ENCODE measurements at places on chromosomes 7 and 10. TPM values are rescaled to one million over a fixed set of nuclear protein-coding genes. Genes with fewer than 3 reads are reported as not detected.

DNA sequence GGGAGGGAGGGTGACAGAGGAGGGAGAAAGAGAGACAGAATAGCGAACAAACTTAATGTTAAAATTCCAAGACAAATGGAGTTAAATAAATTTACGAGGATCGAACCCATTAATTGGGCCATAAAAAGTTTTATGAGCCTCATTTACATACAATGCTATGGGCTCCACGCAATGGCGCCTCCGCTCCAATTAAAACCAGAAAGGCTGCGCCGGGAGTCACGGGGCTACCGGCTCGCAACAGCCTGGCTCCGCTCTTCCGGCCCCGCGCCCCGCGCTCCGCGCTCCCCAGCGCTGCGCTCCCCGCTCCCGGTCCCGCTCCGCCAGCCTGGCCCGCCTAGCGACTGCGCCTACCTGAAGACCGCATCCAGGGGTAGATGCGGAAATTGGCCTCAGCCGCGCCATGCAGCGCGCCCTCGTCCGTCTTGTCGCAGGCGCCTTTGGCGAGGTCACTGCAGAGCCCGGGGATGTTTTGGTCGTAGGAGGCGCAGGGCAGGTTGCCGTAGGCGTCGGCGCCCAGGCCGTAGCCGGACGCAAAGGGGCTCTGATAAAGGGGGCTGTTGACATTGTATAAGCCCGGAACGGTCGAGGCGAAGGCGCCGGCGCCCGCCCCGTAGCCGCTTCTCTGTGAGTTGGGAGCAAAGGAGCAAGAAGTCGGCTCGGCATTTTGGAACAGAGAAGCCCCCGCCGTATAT lies 513 bp downstream of the HOXA7 start:
- no peak for ATAC-seq
- H3K36me3 ChIP-seq = peaks cover 16% of the 10 kb centered on the region
- H3K4me3 ChIP-seq = peak overlapping the region; percentile 72
- H3K4me1 ChIP-seq = peaks cover 22% of the 10 kb centered on the region
- H3K27ac ChIP-seq = no peak overlapping the region
- peaks cover 68% of the 10 kb centered on the region for H3K27me3 ChIP-seq

- peaks cover 25% of the 10 kb centered on the region for H3K27me3 ChIP-seq
- H3K36me3 ChIP-seq = no peaks in the 10 kb centered on the region
- H3K4me3 ChIP-seq = no peak overlapping the region
Measured at GRCh38 chr10:124384591-124385190, 34.0 kb downstream of the OAT start.

GRCh38 chr10:22372917-22373316 lies 27.6 kb downstream of the SPAG6 start:
- H3K27ac ChIP-seq = no peak overlapping the region
- no peak overlapping the region for H3K4me3 ChIP-seq
- H3K36me3 ChIP-seq = no peaks in the 10 kb centered on the region
- no peak for ATAC-seq
- H3K4me1 ChIP-seq = peaks cover under 1% of the 10 kb centered on the region
- peaks cover 3% of the 10 kb centered on the region for H3K27me3 ChIP-seq

DNA sequence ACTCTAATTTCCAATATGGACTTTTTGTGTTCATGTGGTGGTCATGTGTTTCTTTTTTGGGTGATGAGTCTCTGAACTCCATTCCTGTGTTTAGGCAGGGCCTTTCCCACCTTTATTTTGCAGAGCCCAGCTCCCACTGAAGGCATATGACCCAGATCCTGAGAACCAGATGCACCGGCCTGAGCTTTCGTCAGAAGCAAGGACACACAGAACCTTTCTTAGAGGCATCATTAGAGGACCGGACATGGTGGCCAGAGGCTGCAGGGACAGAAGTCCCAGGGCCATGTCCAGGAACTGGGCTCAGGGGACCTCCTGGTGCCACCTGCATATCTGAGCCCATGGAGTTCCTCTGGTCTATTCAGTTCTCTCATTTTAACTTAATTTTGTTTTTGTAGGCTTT lies 200.9 kb upstream of the ZNF32 start:
- no peak overlapping the region for H3K27ac ChIP-seq
- no peak for ATAC-seq
- H3K27me3 ChIP-seq = peaks cover 4% of the 10 kb centered on the region
- no peak overlapping the region for H3K4me3 ChIP-seq
- peaks cover 19% of the 10 kb centered on the region for H3K4me1 ChIP-seq
- no peaks in the 10 kb centered on the region for H3K36me3 ChIP-seq

- H3K4me3 ChIP-seq = no peak overlapping the region
- H3K27ac ChIP-seq = no peak overlapping the region
- no peak for ATAC-seq
Measured at GRCh38 chr7:140509789-140510188, 30.5 kb upstream of the MKRN1 start.

GRCh38 chr7:44767912-44768627 lies 19.4 kb downstream of the ZMIZ2 start:
- peaks cover 65% of the 10 kb centered on the region for H3K36me3 ChIP-seq
- H3K27ac ChIP-seq = peak overlapping the region; percentile 81
- H3K4me1 ChIP-seq = peaks cover 15% of the 10 kb centered on the region
- peak; percentile 34 for ATAC-seq

DNA sequence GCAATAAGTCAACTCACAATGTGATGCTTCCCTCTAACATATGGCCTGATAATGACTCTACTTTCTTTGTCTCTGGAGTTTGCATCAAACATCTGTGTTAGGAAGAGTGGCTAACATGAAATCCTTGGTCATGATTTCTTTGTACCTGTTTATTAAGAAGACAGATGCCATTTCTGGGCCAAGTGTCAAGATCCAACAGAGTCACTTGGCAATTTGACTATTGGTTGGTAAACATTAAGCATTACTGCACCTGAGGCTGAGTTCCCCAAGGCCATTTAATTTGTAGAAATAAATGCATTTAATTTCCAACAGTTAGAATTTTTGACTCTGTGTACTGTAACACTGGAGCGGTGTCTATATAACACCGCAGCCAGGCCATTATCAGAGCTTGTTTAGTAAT lies 403.7 kb downstream of the GALNT17 start:
- no peak overlapping the region for H3K4me3 ChIP-seq
- no peaks in the 10 kb centered on the region for H3K4me1 ChIP-seq
- H3K36me3 ChIP-seq = no peaks in the 10 kb centered on the region

DNA sequence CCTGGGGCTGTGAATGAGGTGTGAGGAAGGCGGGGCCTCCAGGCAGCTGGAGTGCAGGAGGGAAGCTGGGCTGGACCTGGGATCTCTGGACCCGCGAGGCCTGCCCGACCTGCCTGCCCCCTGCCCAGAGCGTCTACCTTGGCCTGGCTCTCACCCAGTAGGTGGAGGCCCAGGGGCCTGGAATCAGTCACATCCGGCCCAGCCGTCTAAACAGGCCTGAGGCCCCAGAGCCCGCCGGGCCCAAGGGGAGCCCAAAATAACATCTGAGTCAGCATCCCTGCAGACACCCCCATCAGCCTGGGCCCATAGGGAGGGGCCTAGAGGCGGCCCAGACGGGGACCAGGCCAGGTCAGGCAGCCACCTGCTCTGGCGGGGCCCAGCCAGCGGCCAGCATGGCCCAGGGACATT lies 15.1 kb upstream of the ELN start:
- H3K36me3 ChIP-seq = no peaks in the 10 kb centered on the region
- no peaks in the 10 kb centered on the region for H3K4me1 ChIP-seq
- no peak overlapping the region for H3K4me3 ChIP-seq
- ATAC-seq = no peak

GRCh38 chr7:2821161-2821841 lies 22.8 kb downstream of the GNA12 start:
- ATAC-seq = peak; percentile 73
- H3K27ac ChIP-seq = peak overlapping the region; percentile 7
- peak overlapping the region; percentile 14 for H3K4me3 ChIP-seq
- H3K27me3 ChIP-seq = no peaks in the 10 kb centered on the region
- H3K36me3 ChIP-seq = peaks cover 5% of the 10 kb centered on the region

DNA sequence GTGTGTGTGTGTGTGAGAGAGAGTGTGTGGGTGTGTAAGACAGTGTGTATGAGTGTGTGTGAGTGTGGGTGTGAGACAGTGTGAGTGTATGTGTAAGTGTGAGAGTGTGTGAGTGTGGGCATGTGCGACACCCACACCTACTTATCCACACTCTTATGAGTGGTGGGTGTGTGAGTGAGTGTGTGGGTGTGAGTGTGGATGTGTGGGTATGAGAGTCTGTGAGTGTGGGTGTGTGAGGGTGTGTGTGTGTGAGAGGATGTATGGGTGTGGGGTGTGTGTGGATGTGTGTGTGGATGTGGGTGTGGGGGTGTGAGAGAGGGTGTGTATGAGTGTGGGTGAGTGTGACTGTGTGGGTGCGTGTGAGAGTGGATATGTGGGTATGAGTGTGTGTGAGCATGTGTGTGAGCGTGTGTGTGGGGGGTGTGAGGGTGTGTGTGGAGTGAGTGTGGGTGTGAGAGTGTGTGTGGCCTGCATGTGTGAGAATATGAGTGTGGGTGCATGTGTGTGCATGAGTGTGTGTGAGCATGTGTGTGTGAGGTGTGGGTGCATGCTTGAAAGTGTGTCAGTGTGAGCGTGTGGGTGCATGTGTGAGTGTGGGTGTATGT lies 15.1 kb downstream of the VWC2 start:
- ATAC-seq = no peak
- no peaks in the 10 kb centered on the region for H3K27me3 ChIP-seq
- H3K27ac ChIP-seq = no peak overlapping the region
- H3K4me1 ChIP-seq = no peaks in the 10 kb centered on the region
- H3K4me3 ChIP-seq = no peak overlapping the region

GRCh38 chr7:48748081-48748833 lies 176.1 kb upstream of the CDC14C start:
- H3K27me3 ChIP-seq = no peaks in the 10 kb centered on the region
- no peak overlapping the region for H3K4me3 ChIP-seq
- no peak for ATAC-seq
- H3K36me3 ChIP-seq = no peaks in the 10 kb centered on the region

GRCh38 chr10:4569151-4569550 lies 256.9 kb upstream of the AKR1E2 start:
- no peak overlapping the region for H3K27ac ChIP-seq
- no peak for ATAC-seq
- H3K4me3 ChIP-seq = no peak overlapping the region
- H3K4me1 ChIP-seq = no peaks in the 10 kb centered on the region
- H3K27me3 ChIP-seq = peaks cover 10% of the 10 kb centered on the region
- no peaks in the 10 kb centered on the region for H3K36me3 ChIP-seq

GRCh38 chr10:110113670-110114337 lies 93.6 kb upstream of the MXI1 start:
- H3K27me3 ChIP-seq = no peaks in the 10 kb centered on the region
- H3K27ac ChIP-seq = peak overlapping the region; percentile 39
- ATAC-seq = no peak
- H3K36me3 ChIP-seq = peaks cover 93% of the 10 kb centered on the region
- no peak overlapping the region for H3K4me3 ChIP-seq

- H3K4me3 ChIP-seq = no peak overlapping the region
- no peak overlapping the region for H3K27ac ChIP-seq
- H3K4me1 ChIP-seq = no peaks in the 10 kb centered on the region
Measured at GRCh38 chr7:103065667-103066066, 8.9 kb downstream of the FBXL13 start.

DNA sequence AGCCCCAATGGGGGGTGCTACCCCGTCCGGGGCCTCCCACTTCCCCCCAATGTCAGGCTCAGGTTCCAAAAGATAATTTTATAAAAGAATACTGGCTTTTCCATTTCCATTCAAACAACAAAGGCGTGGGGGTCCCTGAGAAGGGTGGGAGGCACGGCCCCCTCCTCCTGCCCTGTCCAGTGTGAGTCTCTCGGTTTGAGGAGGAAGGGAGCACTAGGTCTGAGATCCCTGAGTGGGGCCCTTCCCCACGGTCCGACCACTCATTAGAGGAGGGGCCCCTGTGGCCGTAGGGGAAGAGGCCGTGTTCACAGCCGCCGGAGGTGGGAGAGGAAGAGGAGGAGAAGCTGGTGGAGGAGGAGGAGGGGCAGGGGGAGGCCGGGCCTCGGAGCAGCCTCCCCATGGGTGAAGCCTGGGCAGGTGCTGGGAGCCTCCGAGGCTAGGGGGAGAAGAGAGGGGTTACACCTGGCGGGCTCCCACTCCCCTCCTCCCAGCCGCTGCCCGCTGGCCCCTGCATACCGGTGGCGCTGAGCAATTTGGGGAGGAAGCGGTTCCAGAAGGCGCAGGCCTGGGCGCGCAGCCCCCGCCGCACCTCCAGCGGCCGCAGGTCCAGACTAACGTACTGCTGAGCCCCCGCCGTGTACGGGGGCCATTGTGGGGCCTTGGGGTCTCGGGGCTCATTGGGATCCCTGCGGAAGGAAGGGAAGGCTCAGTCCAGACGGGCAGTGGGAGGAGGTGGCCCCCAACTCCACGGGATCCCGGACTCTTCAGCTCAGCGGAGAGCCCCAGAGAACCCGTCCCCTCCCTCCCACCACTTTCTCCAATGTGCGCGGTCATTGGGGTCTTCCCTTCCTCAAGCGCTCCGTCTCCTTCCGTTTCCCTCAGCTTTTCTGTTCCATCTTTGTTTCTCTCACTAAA lies 1.4 kb upstream of the UFSP1 start:
- H3K4me3 ChIP-seq = peak overlapping the region; percentile 73
- ATAC-seq = no peak
- peaks cover 31% of the 10 kb centered on the region for H3K36me3 ChIP-seq
- peaks cover 30% of the 10 kb centered on the region for H3K4me1 ChIP-seq
- H3K27me3 ChIP-seq = peaks cover 9% of the 10 kb centered on the region

GRCh38 chr7:125061776-125062397 lies 132.3 kb upstream of the POT1 start:
- no peaks in the 10 kb centered on the region for H3K27me3 ChIP-seq
- no peak overlapping the region for H3K27ac ChIP-seq
- no peaks in the 10 kb centered on the region for H3K4me1 ChIP-seq
- peak; percentile 59 for ATAC-seq
- H3K4me3 ChIP-seq = no peak overlapping the region

- H3K27me3 ChIP-seq = peaks cover 18% of the 10 kb centered on the region
- H3K4me3 ChIP-seq = no peak overlapping the region
- no peak overlapping the region for H3K27ac ChIP-seq
- peak; percentile 39 for ATAC-seq
- H3K4me1 ChIP-seq = no peaks in the 10 kb centered on the region
Measured at GRCh38 chr10:49649936-49650723, 29.3 kb upstream of the C10orf53 start.

Gene ZNF33A
- total RNA-seq = 33.1 TPM

Gene CTBP2
- total RNA-seq = 0.74 TPM

Gene PODXL
- total RNA-seq = 0.40 TPM

Gene KLF14
- total RNA-seq = not detected

Gene RPEL1
- total RNA-seq = not detected

Gene RARRES2
- total RNA-seq = not detected

Gene C1QL3
- total RNA-seq = not detected

Gene CDNF
- 0.58 TPM for total RNA-seq
